ENCODE measurements at places on chromosomes 4 and X. TPM values are rescaled to one million over a fixed set of nuclear protein-coding genes. Genes with fewer than 3 reads are reported as not detected.

The BEND4 gene
- polyA plus RNA-seq = 0.03 TPM

The AMBN gene
- polyA plus RNA-seq = not detected

The MGAT4D gene
- not detected for polyA plus RNA-seq

The LGI2 gene
- polyA plus RNA-seq = not detected

The NKX6-1 gene
- polyA plus RNA-seq = 0.47 TPM

GRCh38 chr4:101201421-101201820, 145.9 kb downstream of the PPP3CA start:
- peak; percentile 36 for DNase-seq

DNA sequence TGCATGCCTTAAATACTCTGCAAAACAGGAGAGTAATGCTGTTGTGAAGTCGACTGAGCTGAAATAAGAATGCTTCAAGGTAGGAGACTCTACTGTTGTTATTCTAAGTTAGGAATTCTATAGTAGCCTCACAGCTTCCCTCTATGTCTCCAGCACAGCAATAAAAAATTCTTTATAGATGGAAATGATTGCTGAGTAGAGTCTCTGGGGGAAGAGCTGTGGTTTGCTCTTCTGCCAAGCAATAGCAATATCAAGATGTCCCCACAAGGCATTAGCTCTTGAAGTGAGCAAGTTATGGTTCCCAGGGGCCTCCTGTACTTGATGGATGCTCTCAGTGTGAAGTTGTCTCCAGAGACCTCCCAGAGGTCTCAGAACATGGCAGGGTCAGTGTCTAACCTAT, 880.6 kb upstream of the FRG1 start:
- DNase-seq = no peak

DNA sequence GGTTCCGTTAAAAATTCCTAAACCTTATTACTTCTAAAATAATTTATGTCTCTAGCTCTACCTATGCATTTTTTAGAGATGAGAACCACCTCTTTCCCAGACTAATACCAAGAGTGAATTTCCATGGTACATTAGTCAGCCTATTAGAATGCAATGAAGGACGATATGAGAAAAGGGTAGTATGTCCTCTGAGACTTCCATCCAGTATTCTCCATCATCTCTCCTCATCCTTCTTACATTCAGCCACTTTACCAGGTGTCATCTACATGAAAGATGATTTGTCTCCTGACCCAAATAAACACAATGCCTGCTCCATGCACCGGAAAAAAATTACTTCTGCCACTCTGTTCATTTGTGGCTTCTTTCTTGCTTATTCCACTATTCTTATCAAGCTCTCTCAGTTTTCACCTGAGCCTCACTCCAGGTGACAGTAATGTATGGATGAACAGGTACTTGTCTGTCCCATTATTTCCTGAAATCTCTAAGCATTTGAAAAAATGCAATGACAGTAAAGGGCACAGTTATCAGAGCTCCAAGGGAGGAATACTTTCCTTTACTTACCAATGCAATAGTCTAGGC, 97.9 kb downstream of the MAB21L2 start:
- DNase-seq = peak; percentile 52

DNA sequence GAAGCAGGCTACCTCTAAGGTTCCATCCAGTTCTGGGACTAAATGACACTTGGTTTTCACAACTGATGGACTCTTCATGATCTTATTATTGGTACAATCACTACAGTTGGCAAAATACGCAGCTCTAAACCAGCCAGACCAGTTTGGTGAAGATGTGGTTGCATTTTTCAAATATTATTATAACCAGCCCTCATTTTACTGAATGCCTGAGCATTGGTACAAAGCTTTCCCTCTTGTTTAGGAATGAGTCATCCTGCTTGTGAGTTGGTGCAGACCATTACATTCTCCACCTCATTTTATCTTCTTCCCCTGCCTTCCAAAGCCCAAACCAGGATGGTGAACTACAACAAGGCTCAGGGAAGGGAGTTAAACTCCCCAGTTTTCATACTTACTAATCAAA, 223.1 kb downstream of the KDR start:
- peak; percentile 51 for DNase-seq

- DNase-seq = no peak
These were observed 1.8 kb downstream of the KLF3 start for GRCh38 chr4:38665551-38666411.

- no peak for DNase-seq
These were observed 43.9 kb upstream of the SLC25A4 start for GRCh38 chr4:185099024-185099682.

- DNase-seq = no peak
These were observed 45.0 kb upstream of the ITM2A start for GRCh38 chrX:79412166-79412565.

DNA sequence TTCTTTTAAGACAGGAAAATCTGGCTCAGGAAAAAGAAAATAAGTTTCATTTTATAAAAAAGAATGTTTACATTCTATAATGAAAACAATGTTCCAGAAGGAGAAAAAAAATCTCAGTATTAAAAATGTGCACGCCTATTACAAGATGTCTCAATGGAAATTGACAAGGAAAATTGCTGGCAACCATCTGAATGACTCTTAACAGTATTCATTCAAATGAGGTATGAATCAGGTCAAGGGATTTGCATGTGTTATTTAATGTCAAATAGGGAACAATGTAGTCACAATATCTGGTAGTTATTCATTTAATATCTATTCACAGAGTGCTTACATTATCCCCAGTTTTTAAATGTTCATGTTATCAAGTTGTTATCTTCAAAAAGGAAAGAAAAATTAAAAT, 208.4 kb upstream of the TRAM1L1 start:
- DNase-seq = no peak

DNA sequence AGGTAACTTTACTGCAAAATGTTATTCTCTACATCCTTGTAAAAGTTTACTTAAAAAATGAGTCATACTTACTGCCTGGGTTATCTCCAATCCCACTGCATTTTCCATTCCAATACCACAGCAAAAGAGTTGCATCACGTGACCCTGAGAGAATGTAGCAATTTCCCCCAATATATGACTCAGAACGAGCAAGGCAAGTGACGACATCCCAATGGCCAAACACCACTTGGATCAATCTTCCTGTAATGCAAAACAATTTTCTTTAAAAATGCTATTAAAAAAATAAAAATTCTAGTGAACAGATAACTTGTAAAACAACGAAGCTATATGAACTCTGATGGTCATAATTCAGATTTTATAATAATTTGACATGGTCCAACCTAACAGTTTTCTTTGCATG, 224.3 kb downstream of the DCLK2 start:
- DNase-seq = peak; percentile 98

DNA sequence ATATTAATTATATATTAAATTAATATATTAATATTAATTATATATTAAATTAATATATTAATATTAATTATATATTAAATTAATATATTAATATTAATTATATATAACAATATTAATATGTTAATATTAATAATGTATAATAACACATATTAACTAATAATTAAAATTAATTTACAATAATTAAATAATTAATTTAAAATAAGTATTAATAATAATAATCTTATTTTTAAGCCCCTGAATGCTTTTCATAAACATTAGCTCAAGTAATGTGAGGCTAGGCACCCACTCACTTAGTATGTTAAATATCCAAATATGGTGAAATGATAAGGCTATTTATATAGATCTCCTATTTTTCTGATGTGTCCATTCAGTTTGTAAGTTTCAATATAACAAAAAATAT, 26.9 kb downstream of the NKX6-1 start:
- no peak for DNase-seq

DNA sequence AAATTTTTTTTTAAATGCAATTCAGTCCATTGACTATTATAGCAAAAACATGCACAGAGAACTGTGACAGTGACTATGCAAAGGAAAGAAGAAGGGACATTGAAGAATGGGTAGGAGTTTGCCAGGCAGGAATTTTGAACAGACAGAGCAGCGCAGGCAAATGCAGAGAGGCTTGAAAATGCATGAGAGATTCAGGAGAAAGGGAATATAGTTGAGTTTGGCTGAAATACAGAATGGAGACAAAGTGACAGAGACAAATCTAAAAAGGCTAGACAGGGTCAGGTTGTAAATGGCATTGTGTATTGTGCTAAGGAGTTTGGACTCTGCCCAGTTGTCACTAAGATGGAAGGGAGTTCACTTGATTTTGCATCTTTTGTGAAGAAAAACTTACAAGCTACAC, 42.4 kb upstream of the IL21 start:
- DNase-seq = no peak

DNA sequence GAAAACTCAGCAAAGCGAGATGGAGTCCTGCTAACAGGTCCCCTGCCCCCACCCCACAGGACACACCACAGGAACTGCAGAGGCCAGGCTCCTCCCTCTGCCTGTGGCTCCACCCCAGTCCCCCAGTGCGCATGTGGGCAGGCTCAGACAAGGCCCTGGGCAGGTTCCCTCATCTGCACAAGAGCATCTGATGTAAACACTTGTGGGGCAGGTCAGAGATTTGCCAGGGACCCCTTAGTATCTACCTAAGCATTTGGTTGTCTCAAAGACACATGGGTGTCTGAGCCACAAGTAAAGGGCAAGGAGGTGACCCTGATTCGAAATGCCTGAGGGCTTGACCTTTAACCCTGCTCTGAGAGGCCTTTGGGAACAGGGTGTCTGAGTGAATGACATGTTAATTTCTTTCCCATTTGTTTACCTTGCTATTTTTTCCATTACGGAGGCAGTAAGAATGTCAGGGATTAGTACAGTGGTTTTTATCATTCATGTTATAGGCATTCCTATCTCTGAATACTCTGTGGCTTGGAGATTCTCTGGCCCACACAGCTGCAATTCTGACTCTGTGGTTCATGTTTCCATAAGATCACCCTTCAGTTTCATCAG, 85.3 kb downstream of the ZNF518B start:
- DNase-seq = no peak

All from fibroblast of lung (primary cell).